ENCODE measurements at places on chromosomes 2 and 18.

GRCh38 chr2:26968001-26968400 is 2.4 kb upstream of the MAPRE3 start:
- no peak for DNase-seq

GRCh38 chr2:176669398-176670174 is 400.3 kb downstream of the MTX2 start:
- DNase-seq: no peak

- no peak for DNase-seq
Observed at GRCh38 chr2:149877913-149878312, 290.3 kb upstream of the MMADHC start.

DNA sequence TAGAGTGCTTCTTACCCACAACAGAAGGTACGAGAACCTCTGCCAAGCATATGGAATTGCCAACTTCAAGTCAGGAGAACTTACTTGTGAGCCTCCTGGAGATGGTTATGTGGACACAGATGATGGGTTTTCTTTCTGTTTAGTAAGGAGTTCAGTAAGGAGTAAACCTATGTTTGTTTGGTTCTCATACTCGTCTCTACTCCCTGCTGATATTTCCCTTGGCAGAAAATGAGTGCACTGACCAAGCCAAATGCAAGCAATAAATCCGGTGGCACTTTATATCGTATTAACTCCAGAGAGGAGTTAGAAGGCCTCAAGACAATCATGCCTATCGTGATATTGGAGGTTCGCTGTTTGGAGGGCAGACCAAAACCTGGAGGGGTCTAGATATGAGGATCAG is 83.2 kb upstream of the CYP1B1 start:
- no peak for DNase-seq

DNA sequence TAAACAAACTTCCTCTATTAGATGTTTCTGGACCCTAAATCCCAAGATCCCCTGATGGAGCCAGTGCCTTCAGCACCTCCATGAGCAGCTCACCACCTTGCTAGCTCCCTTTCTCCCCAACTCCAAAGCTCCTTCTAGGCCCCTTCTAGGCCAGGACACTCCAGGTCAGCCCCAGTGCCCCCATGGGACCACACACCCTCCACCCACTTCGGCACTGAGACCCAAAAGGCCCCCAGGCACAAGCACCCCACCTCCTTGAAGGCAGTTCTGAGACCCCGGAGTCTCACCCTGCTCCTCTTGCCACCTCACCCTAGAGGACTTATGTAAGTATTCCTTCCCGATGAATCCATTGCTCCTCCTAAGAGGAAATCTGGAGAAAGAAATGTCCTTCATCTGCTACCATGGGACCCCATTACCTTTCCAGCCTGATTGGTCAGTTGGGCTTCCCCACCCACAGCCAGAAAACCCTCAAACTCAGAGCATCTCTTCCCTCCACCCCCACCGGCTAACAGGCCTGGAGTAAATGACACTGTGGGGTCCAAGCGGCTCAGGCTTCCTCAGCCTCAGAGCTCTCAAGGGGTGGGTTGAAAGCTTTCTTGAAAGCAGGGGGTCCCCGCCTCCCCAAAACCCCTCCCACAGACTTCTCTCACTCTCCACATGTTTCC is 9.8 kb upstream of the ARMC9 start:
- no peak for DNase-seq

- peak; percentile 69 for DNase-seq
Observed at GRCh38 chr18:61893971-61894750, 1.4 kb upstream of the RNF152 start.

- no peak for DNase-seq
Observed at GRCh38 chr2:75676464-75676863, 29.9 kb downstream of the MRPL19 start.

GRCh38 chr2:20439503-20439902 is 7.4 kb upstream of the RHOB start:
- no peak for DNase-seq

GRCh38 chr2:231450548-231450989 is 13.7 kb downstream of the NCL start:
- no peak for DNase-seq

GRCh38 chr2:197947219-197947757 is 142.9 kb downstream of the PLCL1 start:
- no peak for DNase-seq

DNA sequence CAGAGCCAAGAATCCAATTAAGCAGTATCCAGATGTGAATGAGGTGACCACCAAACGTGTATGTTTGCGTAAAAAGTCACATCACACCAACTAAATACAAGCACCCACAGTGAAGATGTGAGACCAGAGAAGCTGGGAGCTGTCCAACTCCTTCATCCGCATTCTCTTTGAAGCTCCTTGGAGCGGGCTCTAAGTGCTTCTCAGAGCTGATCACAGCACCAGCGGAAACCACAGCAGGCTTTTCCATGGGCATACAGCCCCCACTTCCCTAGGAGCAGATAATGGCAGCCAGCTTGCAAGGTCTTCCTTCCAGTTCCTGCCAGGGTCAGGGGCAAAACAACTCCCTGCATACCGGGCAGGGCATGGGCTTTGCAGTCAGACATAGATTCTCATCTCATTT is 36.4 kb downstream of the REEP1 start:
- DNase-seq: no peak

DNA sequence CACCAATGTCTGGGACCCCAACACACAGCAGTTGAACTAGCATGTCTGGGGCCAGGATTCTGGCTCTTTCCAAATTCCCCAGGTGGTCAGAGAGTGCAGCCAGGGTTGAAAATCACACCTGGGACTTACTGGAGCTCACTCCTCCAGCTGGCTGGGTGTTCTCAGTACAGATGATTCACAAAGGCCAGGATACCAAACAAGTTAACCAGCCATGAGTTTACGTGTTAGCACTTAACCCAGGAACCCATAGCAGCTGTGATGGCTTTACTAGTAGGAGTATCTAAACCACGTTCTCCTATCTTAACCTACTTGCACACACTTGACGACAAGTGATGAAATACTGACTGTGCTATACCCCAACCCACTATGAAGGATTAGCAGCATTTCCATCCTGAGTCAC is 222.8 kb downstream of the FBXO15 start:
- no peak for DNase-seq

DNA sequence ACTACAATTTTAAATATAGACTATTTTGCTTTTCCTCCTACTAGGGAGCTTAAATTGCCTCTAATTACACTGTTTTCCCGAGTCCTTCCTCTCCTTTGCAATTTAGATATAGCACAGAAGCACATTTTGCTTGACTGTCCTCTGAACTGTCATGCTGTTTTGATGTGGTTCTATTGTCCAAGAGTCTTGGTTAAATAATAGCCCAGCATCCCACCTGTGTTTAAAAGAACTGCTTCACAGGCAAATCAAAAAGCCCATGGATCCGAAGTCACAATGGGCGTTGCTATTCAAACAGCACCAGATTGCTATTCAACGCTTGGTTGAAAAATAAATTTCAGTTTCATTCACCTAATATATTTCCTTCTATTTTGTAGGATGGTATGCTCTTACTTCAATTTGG is 22.3 kb upstream of the ACTR3 start:
- no peak for DNase-seq

DNA sequence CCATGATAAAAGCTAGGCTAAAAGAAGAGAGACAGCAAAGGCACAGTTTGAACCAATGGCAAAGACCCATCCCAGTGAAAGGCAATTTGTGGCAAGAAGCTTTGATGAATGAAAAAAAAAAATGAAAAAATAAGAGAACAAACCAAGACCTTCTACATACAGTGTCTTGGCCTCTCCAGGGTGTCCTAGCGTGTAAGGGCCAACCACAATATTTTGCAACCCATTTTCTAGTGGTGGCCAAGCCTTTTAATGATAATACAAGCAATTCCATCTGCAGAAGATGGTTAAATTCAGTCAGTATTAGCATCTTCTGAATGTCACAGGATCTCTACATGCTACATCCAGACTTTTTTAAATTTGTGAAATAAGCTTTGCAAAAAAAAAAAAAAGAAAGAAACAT is 270.4 kb downstream of the LRATD1 start:
- DNase-seq: no peak

DNA sequence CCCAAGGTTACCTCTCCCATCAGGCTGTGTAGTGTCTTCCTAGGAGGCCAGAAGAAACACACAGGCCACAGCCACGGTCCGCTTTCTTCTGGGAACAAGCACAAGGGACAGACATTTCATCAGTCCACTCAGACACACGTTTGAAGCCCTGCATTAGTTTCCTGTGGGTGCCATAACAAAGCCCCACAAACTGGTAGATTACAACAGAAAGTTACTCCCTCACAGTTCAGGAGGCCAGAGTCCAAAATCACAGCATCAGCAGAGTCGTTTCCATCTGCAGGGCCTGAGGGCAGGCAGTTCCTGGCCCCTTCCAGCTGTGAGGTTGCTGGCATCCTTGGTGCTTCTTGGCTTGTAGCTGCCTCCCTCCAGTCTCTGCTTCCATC is 8.8 kb upstream of the PRLH start:
- DNase-seq: no peak

All from stimulated activated CD4-positive, alpha-beta T cell treated with anti-CD3 and anti-CD28 coated beads, Interleukin-2, amount 100 ng/mL, for 4 hours (primary cell).